ENCODE measurements at places on chromosomes 1 and 21. TPM values are rescaled to one million over a fixed set of nuclear protein-coding genes. Genes with fewer than 3 reads are reported as not detected.

Gene FCGR2B
- not detected for total RNA-seq

Gene BSND
- total RNA-seq: not detected

Gene CD84
- total RNA-seq: not detected

Gene FBXO2
- 1.6 TPM for total RNA-seq

Gene LCE1A
- total RNA-seq: not detected

Gene ALG14
- total RNA-seq: 1.2 TPM

Gene BGLAP
- total RNA-seq: 1.2 TPM

Gene C1orf87
- total RNA-seq: 1.0 TPM

Gene ELAPOR1
- 0.13 TPM for total RNA-seq

Gene TRIM63
- total RNA-seq: not detected

Gene LINGO4
- not detected for total RNA-seq

Gene LCE3D
- total RNA-seq: not detected

Gene SPATA46
- total RNA-seq: not detected

Gene RNU1-1
- under 0.01 TPM for total RNA-seq

Gene SLC16A4
- total RNA-seq: 21.7 TPM

Gene CSDE1
- 917 TPM for total RNA-seq

Gene TACSTD2
- total RNA-seq: 9.7 TPM

Gene MEX3A
- 7.0 TPM for total RNA-seq

Gene POGZ
- 29.4 TPM for total RNA-seq

Gene RNPEP
- total RNA-seq: 73.8 TPM

Gene IL19
- not detected for total RNA-seq

Gene ATP6V1G3
- total RNA-seq: not detected

Gene TTC39A
- total RNA-seq: 0.26 TPM

Gene FCRL4
- total RNA-seq: not detected

Gene AKR7A3
- total RNA-seq: under 0.01 TPM

Gene SYT6
- total RNA-seq: not detected

Gene BRDT
- not detected for total RNA-seq

Gene DISP3
- not detected for total RNA-seq

Gene MPZ
- 2.1 TPM for total RNA-seq

Gene DNM3
- 1.6 TPM for total RNA-seq

Gene ADGRB2
- 17.2 TPM for total RNA-seq

Gene KCNJ9
- not detected for total RNA-seq

Gene EVI5
- total RNA-seq: 12.9 TPM

Gene FAM131C
- total RNA-seq: not detected

Gene ZSWIM5
- 0.08 TPM for total RNA-seq

All from epithelial cell of alveolus of lung (primary cell).